Heart left ventricle (tissue), 16 donors: ENCODE measurements at places on chromosomes 1 and 21. TPM values are rescaled to one million over a fixed set of nuclear protein-coding genes. Genes with fewer than 3 reads are reported as not detected.

The MYBPH gene
- not detected for total RNA-seq

The MCOLN2 gene
- not detected for total RNA-seq

The OR2AK2 gene
- not detected for total RNA-seq

The OLFML2B gene
- 39.2 TPM for total RNA-seq

The C1orf122 gene
- 44.0 TPM for total RNA-seq

The OLIG1 gene
- not detected for total RNA-seq
